Right hindlimb (tissue), 1 donor: ENCODE measurements at places on chromosomes 16 and 17.

- DNase-seq: no peak
These were observed 5.8 kb downstream of the SCGB1C2 start for GRCh38 chr17:142876-143784.

- no peak for DNase-seq
These were observed 2.0 kb downstream of the AOC3 start for GRCh38 chr17:42853004-42853403.

DNA sequence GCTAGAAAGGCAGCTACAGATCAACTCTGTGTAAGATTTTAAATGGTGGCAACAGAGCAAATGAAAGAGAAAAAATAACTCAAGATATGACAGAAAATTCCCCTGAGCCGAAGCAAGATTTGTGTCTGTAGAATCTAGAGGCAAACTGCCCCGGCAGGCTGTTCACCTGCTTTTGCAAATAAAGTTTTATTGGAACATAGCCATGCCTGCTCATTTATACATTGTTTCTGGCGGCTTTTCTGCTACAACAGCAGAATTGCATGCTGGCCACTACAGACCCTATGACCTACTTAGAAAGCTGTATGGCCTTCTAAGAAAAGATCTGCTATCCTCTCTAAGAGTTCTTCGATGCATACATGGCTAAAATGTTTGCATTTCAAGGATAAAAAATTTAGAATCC is 119.5 kb downstream of the SALL1 start:
- DNase-seq: no peak

GRCh38 chr16:86881118-86881510 is 302.8 kb downstream of the FOXL1 start:
- no peak for DNase-seq

DNA sequence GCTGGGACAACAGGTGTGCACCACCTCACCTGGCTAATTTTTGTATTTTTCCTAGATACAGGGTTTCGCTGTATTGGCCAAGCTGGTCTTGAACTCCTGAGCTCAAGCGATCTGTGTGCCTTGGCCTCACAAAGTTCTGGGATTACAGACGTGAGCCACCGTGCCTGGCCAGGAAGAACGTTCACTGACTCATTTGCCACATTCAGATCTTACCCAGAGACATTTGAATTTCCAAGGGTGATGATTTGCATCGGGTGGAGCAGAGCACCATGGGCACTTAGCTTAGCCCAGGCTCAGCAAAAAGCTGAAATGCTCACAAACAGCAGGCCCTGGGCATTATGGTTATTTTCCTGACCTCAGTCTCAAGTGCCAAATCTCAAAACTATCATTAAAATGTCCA is 14.5 kb upstream of the ADORA2B start:
- DNase-seq: no peak

DNA sequence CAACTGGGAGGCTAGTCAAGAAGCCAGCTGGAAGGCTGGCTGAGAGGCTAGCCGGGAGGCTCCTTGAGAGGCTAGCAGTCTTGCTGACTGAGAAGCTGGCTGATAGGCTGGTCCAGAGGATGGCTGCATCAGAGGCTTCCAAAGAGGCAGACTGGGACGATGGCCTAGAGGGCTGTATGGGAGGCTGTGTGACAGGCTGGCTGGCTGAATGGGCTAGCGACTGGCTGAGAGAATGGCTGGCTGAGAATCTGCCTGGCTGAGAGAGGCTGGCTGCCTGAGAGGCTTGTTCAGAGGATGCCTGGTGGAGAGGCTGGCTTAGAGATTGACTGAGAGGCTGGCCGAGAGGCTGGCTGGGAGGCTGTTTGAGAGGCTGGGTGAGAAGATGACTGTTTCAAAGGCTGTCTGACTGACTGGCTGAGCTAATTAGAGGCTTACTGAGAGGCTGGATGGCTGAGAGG is 34.8 kb upstream of the ACSM2B start:
- no peak for DNase-seq

GRCh38 chr16:68236826-68237242 is 907 bp upstream of the ESRP2 start:
- peak; percentile 48 for DNase-seq

DNA sequence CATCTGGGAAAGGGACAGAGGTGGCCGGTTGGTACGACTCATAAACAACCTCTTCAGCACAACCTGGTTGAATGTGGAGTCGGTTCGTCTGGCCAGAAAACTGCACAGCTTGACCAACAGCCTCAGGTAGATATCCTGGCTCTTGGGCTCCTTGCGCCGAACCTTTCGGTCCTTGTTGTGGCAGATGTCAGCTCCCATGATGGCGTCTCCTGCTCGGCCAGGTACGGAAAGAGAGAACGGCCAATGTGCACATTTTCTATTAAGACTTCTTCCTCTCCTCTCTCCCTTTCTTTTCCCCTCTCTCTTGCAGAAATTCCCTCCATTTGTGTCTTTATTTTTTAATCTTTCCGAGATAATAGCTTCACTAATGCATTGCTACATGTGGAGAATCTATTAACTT is 41.8 kb upstream of the CNTNAP4 start:
- DNase-seq: no peak

GRCh38 chr17:61411011-61411260 is 11.3 kb downstream of the TBX2 start:
- DNase-seq: no peak

- no peak for DNase-seq
These were observed 47.6 kb downstream of the IL21R start for GRCh38 chr16:27449434-27450195.

DNA sequence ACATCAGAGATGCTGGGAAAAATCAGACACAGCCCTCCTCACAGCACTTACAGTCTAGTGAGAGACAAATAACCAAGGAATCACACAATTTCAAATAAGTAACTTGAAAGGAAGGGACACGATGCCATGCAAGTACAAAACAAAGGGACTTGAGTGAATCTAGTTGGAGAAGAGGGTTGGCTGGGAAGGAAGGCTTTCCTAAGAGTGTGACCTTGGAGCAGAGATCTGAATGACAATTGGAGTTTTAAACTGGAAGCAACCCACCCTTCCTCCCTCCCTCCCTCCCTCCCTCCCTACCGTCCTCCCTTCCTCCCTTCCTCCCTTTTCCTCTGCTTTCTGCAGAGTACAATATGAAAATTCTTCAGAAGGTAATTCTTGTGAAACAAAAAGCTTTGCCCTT is 31.1 kb downstream of the ADAMTS18 start:
- DNase-seq: no peak

GRCh38 chr16:31194898-31195297 is 7.7 kb downstream of the PYCARD start:
- DNase-seq: no peak

DNA sequence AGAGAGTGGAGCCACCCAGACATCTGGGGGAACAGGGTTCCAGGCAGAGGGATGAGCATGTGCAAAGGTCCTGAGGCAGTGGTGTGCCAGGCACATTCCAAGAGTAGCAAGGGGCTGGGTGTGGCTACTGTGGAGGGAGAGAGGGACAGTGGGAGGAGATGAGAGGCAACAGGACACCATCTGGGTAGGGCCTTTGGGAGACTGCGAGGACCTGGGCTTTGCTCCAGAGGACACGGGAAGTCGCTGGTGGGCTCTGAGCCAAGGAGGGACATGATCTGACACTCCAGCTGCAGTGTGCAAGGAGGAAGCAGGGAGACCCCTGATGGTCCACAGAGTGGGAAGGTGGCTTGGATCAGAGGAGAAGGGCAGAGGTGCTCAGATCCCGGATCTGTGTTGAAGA is 56.7 kb upstream of the MED9 start:
- DNase-seq: no peak

- DNase-seq: no peak
These were observed 1.1 kb upstream of the HOXB7 start for GRCh38 chr17:48611681-48612455.

GRCh38 chr17:37567137-37567536 is 42.1 kb downstream of the SYNRG start:
- DNase-seq: no peak

- peak; percentile 21 for DNase-seq
These were observed 72.3 kb downstream of the SEC14L1 start for GRCh38 chr17:77212833-77213777.

- no peak for DNase-seq
These were observed 6.4 kb downstream of the ATXN1L start for GRCh38 chr16:71852158-71852557.

DNA sequence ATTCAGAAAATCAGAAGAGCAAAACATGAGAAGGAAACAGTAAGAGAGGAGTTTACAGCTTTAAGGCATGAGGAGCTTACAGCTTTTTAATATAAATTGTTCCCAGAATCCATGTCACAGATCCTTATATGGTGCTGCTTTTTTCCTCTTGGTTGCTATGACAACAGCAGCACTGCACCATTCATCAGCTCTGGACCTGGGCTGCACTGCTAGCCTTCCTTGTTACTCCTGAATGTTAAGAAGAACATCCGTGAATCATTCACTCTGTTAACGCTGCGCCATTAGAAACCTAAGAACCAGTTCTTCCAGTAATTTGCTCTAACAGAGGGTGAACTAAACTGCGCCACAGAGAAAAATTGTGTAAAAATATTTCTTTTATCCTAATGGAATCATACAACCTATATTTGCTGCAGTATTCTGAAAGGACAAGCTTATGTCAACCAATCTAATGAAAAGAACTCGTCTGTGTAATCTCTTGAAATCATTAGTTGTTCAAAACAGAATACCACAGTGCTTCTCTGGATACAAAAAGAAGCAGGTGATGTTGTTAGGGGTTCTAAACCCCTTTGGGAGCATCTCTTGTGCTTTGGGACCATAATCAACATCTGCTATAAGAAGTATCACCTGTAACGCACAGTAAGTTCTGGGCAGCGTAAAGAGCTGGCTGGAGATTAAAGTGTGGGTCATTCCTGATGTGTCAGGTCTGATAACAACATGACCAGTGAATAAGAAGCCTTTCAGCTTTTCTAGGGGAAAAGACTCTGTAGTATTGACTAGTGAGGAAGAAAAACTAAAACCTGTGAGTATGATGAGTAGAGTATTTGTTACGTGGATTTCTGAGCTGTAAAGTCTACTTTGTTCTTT is 151.2 kb downstream of the TANC2 start:
- no peak for DNase-seq

GRCh38 chr16:30092373-30093010 is 768 bp upstream of the TBX6 start:
- DNase-seq: peak; percentile 72

GRCh38 chr16:28082624-28083023 is 19.1 kb upstream of the GSG1L start:
- no peak for DNase-seq

DNA sequence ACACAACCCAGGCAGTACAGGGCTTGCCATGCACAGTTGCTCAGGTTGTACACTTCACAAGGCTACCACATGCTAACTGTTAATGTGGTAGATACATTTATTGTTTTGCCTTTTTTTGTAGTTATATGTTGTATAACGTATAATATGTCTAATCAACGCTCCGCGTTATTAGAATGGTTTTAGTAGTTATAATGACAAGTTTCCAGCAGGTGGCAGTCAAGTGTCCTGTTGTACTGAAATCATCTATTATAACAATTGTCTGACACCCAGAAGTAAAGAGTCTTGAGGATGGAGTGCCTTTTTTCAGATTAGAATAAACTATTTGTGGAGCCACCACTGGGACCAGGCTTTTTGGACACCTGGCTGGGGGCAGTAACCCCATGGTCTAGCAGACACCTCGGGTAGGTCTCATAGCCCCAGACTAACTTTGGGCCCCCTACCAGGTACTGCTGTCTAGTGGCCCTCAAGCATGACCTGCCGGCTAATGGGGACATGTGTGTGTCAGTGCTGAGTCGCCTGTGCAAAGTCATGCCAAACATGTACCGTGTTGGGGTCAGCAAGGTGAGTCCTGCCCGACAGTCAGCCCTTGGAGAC is 32.8 kb downstream of the MYO15A start:
- DNase-seq: no peak

DNA sequence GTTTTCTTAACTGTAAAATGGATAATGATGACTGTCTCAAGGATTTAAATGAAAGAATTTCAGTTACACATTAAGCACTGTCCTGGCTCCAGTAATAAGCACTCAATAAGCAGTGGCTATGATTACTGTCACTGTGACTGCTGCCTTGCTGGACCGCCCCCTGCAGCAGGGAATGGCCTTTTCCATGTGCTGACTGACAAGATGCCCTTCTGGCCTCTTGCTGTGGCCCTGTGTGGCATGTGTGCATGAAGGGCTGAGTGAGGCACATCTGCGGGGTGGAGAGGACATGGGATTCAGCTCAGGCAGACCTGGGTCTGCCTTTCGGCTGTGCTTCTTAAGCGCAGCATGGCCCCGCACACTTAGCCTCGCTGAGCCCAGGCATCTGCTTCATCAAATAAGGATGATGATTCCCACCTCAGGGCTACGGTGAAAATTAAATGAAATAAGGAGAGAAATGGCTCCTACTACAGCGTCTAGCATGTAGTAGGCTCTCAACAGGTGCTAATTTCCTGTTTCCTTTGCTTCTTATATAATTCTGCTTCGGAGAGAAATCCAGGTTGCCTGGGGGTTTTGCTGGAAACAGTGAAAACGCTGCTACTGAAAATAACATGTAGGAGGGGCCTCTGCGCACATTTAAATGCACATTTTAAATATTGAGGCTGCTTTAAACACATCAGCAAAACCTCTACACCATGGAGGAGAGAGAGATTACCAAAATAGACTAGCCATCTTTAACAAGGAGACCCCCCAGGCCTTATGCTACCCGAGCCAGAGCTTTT is 183.9 kb downstream of the PARN start:
- no peak for DNase-seq

GRCh38 chr16:81514568-81515258 is 70.1 kb downstream of the CMIP start:
- no peak for DNase-seq
